AML-193 (cell line): ENCODE measurements at places on chromosomes 4 and X.

GRCh38 chr4:8150152-8151090 is 8.2 kb downstream of the ABLIM2 start:
- no peak for DNase-seq

GRCh38 chrX:17758382-17758781 is 21.1 kb downstream of the SCML1 start:
- DNase-seq, result no peak

GRCh38 chrX:54423161-54423888 is 16.9 kb upstream of the TSR2 start:
- peak; percentile 0 for DNase-seq

DNA sequence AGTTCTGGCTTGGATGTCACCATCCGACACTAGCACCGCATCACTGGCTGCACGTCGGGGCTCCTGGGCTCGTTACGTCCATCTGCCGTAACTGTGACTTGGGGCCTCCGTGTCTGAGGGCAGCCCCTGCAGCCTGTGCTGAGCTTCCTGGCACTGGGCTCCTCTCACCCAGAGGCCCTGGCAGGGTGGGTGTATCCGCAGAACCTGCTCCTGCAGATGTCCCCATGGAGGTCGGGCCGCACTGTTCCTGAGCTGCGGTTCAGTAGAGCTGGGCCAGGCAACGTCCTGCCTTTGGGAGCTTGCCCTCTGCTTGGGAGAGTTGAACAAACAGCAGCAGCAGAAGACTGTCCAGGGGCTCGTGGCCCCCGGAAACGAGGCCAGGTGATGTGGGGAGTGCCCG is 71.4 kb downstream of the RGS12 start:
- DNase-seq, result no peak

DNA sequence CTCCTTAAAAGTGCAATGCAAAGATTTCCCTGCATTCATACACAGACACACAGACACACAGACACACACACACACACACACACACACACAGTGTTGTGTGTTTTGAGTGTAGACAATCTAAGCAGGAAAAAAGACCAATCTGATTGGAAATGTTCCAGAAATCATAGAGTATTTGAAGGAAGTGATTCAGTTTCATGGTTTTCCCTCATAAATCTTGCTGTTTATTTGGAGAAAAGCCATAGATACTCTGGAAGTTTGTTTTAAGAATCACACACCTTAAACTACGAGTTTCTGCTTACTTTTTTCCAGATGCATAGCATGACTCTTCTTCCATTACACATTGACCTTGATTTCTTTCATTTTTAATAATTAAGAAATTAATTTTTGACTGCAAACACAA is 298.5 kb upstream of the BMP3 start:
- no peak for DNase-seq

DNA sequence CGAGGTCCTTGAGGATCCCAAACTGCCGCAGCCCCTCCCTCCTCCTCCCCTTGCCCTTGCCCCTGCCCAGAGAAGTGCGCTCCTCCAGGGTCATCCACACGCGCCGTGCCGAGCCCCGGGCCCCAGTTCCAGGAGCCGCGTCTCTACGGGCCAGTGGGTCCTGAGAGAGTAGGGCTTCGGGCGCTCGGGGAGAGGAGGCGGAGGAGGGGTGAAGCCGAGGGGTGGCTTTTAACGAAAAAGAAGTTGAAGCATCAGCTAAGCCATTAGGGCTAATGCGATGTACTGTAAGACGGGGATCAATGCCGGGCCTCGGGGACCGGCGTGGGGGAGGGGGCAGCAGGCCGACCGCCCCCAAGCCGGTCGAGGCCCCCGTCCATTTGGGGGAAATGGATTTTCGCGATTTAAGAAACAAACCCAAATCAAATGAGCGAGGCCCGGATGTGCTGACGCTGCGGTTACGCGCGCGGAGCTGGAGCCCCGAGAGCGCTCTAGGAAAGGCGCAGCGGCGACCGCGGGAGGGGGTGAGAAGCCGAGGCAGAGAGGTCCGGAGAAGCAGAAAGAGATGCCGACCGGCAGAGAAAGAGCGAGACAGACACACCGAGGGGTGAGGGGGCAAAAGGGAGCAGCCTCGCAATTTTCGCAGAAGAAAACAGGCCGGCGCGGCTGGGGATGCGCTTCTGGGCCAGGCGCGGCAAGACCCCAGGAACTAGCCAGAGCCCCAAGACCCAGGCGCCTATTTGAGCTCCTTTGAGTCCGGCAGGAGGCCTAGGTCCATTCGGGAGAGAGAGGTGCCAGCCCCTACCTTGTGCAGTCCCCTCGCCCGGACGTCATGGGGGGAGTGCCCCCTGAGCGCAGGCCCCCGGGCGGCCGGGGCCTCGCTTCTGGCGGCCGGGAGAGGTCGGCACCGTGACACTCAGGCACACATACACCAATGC is 13.6 kb downstream of the HMX1 start:
- DNase-seq, result no peak

- no peak for DNase-seq
These were observed 409 bp upstream of the MPP1 start for GRCh38 chrX:154805696-154806091.

DNA sequence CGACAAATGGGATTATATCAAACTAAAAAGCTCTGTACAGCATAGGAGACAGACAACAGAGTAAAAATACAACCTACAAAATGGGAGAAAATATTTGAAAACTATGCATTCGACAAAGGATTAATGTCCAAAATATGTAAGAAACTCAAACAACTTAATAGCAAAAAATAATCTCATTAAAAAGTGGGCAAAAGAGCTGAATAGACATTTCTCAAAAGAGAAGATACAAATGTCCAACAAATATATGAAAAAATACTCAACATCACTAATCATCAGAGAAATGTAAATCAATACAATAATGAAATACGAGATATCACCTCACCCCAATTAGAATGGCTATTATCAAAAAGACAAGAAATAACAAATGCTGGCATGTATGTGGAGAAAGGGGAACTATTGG is 272.9 kb downstream of the KLHL13 start:
- no peak for DNase-seq

GRCh38 chr4:8387615-8388527 is 52.7 kb downstream of the ACOX3 start:
- no peak for DNase-seq

DNA sequence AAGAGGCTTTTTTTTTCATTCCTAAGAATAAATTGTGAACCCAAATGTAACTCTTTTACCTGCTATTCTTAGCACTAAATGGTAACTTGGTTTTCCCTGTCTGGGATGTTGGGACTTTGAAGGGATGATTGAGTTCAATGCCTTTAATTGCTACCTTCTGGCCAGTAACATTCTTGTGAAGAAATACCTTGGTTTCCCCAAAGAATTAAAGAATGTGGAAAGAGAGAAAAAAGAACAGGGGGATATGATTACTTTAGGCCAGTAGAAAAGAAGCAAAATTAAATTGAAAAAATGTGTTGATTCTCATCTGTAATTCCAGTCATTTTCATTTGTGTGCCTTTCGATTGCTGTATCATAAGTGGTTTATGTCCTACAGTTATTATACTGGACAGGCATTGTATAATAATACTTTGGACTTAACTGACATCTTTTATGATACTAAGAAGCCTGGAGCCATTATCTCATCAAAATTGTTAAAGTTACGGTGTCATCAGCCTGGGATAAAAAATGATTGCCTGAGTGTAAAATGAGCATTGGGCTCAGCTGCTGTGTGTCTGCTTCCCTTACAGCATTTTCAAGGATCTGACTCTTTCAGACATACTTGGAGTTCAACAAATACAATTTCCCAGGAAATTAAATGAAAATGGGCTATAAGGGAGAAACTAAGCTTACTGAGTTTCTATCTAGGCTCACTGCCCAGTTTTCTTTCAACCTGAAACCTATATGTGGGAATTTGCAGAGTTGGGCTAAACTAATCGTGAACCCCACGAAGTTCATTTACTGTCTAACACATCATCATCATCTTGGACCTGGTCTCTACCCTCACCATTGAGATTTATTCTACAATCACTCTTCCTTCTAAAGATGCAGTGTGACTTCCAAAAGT is 146.3 kb downstream of the SHROOM3 start:
- no peak for DNase-seq

GRCh38 chrX:150966235-150966634 is 16.9 kb upstream of the HMGB3 start:
- no peak for DNase-seq

- no peak for DNase-seq
These were observed 56.7 kb upstream of the TMEM131L start for GRCh38 chr4:153409412-153409811.

- DNase-seq, result no peak
These were observed 73.9 kb downstream of the GC start for GRCh38 chr4:71709961-71710360.

DNA sequence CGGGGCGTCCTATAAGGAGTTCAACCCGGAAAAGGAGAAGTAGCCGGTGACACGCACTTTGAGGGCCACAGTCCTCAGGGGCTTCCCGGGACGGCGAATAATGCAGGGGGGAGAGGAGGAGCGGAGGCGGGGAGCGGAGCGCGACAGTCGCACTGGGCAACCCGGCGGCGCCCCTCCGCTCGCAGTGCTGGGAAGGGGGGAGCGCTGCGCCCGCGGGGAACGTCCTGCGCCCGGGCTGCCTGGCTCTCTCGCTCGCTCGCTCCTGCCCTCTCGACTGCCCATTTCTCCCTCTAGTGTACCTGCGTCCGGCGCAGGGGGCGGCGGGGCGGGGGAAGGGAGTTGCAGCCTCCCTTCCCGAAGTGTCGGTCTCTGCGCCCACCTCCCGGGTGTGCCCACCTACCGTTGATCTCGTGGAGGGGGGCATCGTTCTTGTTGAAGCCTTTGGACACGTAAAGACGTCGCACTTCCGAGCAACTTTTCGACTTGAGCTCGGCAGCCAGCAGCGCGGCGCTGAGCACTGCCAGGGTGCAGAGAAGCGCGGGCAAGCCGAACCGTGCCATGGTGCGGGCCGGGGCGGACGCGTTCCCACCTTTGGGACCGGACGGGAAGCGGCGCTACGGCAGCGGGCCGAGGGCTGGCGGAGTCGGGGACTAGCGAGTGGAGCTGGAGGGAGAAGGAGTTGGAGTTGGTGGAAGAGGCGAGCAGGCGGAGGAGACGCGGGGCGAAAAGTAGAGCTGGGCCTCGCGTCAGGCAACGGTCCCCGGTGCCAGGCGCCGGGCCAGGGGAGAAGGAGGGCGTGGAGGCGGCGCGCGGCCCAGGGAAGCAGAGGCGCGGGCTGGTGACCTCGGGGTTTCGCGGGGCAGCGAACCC is 648 bp downstream of the GPC4 start:
- no peak for DNase-seq

- DNase-seq, result no peak
These were observed 157.3 kb downstream of the GBA3 start for GRCh38 chr4:22850055-22850454.

DNA sequence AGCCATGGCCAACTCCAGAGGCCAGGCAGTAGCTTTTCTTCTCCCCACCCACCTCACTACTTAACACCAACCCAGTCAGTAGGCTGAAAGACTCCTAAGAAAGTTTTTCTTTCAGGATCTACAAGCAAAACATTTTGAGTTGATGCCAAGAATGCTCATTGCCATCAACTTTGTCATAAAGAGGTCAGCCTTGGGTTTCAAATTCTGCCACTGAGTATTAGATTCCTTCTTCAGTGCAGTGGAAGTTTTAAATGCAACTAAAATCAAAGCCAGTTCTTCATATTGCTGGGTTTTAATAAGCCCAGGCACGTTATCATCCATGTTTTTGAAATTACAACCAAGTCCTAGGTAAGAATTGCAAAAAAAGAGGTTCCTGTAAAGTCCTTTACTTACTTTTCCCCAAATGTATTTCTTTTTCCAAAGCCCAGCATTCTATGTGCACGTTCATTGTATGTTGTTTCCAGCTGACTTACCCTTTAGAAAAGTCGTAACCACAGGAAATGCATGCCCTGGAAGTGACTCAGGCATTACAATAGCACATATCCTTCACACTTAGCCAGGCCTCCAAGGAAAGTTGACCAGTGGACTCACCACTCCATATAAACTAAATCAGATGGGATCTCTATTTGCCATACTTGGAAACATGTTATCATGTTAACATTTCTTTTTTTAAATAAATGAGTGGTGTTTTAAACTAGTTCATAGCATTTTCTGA is 229.9 kb downstream of the SOX3 start:
- DNase-seq, result no peak

GRCh38 chr4:123708902-123709301 is 312.3 kb downstream of the SPRY1 start:
- DNase-seq, result no peak

DNA sequence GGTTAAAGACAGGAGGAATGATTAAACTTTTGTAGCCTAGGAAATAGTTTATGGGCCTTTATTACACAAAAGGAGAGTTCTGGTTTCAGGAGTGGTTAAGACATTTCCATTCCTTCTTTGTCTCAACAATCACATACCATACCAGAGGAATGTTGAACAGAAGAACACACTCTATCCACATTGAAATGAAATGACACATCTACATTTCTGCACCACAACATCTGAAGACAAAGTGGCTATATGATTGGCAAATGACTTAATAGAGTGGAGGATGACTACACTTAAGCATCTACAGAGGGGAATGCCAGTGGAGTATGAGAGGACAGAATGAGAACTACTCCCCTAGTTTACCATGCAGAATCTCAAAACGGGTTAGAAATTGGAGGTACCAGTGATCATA is 8.0 kb downstream of the CYP2U1 start:
- no peak for DNase-seq

GRCh38 chr4:4388836-4389575 is 2.1 kb downstream of the NSG1 start:
- no peak for DNase-seq

GRCh38 chr4:85062466-85062865 is 96.0 kb upstream of the WDFY3 start:
- no peak for DNase-seq

DNA sequence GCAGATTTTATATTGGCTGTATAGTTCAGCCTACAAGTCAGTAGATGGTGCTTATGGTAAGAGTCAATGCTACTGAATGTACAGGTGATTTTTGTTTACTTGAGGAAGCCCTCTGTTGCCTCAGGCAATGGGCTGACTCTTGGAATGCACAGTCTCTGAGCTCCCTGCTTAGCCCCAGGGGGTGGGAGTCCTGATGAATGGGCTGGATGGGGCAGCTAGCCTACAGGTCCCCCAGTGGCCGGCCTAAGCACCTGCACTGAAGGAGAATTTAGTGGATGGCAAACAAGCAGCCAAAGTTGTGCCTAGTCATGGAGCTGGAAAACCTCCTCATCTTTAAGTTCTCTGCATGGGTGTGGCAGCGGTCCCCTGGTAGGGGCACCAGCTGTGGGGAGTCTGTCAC is 101.8 kb upstream of the CXorf51B start:
- DNase-seq, result no peak

- no peak for DNase-seq
These were observed 640.0 kb upstream of the BOD1L1 start for GRCh38 chr4:14267373-14268060.

DNA sequence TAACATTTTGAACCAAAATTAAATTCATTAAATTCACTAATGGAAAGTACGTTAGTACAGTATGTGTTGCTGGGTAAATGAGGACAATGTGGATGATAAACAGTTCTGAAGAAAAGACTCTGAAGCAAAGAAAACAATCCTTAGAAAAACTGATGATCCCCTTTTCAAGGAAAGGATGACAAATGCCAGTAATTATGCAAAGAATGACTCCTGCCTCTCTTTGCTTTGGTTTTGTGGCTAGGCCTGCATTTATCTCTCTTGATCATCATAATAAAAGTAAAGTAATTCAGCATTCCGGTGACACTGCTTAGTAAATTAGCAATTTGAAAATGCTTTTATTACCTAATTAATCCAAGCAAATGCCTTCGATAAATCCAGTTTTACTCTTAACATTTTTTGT is 652.2 kb upstream of the DIPK2B start:
- no peak for DNase-seq

- DNase-seq, result no peak
These were observed 1183.4 kb upstream of the PCDH7 start for GRCh38 chr4:29536745-29537144.
